T-cell (primary cell): ENCODE measurements at places on chromosomes 5 and 9. TPM values are rescaled to one million over a fixed set of nuclear protein-coding genes. Genes with fewer than 3 reads are reported as not detected.

The AIF1L gene
- total RNA-seq, result not detected

The SLCO4C1 gene
- total RNA-seq, result 0.43 TPM

The N4BP3 gene
- total RNA-seq, result 8.1 TPM

The BHMT gene
- total RNA-seq, result not detected

The NXNL2 gene
- total RNA-seq, result not detected

The HMCN2 gene
- total RNA-seq, result not detected

The IDNK gene
- 7.3 TPM for total RNA-seq

The CYSRT1 gene
- total RNA-seq, result 0.32 TPM

The BAAT gene
- total RNA-seq, result not detected

The ARL14EPL gene
- total RNA-seq, result not detected

The ARID3C gene
- not detected for total RNA-seq

The RECK gene
- total RNA-seq, result 8.9 TPM

GRCh38 chr9:4828761-4829160 lies 36.0 kb downstream of the RCL1 start:
- DNase-seq, result no peak

- no peak for DNase-seq
These were observed 1018.4 kb downstream of the TAF11L14 start for GRCh38 chr5:18652404-18653215.

GRCh38 chr5:55569513-55569865 lies 34.7 kb upstream of the PLPP1 start:
- DNase-seq, result no peak

- DNase-seq, result no peak
These were observed 257.1 kb downstream of the FBXL7 start for GRCh38 chr5:15757103-15757502.

- DNase-seq, result no peak
These were observed 67.4 kb downstream of the LIX1 start for GRCh38 chr5:97074859-97075489.

- DNase-seq, result peak; percentile 75
These were observed at the start of gene PKD2L2 for GRCh38 chr5:137888863-137889759. Gene PKD2L2, plus strand, starts transcription at chr5:137889457. Its CDS starts 35 bp downstream, at chr5:137889492.

DNA sequence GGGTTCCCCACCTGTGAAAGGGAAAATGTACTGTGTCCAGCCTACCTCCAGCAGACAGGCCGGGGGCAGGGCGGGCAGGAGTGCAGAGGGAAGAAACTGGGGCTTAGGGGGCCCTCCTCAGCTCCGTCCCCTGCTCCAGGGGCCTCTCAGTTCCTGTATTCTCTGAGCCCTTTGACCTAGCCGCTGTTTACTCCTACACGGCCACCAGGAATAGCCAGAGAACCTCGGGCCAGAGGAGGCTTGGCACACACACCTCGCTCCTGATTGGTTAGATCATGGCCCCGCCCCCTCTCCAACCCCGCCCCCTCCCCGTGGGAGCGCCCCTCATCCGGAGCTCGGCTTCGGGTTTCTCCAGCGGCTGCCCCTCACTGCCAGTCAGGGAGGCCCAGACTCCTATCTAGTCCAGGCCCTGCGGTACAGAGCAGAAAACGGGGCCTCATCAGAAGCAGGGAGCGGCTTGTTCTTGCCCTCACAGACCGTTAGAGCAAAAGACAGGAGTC lies 2.2 kb downstream of the ST6GALNAC6 start:
- DNase-seq, result no peak

GRCh38 chr5:133610489-133611356 lies 1.6 kb downstream of the FSTL4 start:
- DNase-seq, result peak; percentile 15

DNA sequence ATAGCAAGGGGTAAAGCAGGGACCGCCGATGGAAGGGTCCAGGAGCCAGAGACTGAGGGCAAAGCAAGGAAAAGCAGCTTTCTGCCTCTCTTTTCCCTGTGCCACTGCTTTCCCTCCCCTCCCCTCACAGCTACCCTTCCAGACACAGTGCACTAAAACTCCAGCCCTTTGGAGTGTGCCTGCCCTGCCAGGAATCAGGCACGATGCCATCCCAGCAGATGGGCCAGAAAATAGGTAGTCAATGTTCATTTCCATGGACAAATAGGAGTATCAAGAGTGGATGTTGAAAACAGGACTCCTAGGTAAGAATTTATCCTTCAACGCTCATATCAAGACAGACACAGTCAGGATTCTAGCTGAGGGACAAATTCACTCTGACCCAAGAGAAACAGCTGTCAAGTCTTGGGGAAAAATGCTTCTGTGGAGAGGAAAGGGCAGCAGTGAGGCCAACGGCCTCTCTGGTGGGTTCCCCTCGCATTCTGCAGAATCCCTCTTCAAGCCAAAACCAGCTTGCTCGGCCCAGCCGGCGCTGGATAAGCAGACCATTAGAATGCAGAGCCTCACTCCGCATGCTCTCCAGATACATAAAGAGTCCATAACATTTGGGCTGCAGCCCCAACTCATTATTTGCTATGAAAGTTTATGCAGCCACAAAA lies 138.0 kb downstream of the CAAP1 start:
- no peak for DNase-seq

DNA sequence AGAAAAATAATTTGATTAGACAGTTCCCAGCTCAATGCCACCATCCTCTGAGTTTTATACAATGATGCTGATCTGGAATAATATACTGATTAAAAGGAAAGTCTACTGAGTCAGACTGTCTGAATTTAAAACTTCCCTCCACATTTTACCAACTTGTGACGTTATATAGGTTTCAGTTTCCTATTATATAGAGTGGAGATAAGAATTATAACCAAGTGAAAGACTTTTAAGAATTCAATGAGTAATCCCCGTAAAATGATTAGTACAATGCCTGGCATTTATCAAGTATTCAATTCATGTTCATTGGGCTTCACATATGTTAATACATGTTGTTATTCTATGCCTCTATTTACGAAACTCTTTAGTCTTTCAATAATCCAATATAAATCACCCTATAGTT lies 166.0 kb downstream of the CDH9 start:
- DNase-seq, result no peak

DNA sequence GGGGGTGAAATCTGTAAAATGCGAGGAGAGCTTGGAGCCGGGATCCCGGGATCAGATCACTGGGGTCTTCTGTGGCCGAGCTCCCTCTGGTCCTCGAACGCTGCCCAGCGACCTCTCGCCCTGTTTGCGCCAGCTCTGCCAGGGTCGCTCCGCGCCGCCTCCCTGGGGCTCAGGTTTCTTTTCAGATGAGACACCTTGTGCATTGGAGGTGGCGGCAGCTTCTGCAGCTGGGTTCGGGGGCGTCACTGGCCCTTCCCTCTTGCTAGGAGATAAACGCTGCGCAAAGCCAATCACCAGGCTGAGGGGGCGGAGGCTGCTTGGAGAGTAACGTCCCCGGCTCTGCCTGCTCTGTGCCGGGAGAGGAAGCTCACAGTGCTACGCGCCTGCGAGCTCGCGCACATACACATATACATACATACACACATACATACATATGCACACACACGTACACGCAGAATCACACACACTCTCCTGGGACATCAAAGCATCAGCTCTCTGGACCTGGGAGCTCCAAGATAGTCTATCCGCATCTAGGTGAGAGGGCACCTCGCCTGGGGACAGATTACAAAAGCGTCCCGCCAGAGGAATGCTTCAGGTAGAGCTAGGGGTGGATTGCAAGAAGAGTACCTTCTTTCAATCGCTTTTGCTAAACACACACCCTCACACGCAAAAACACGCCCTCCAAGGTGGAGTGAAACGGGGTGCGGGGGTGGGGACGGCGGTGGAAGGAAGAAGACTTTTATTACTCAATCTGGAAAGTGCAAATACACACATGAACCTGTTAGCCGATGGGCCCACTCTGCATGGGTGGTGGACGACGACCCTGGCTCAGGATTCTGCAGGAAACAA lies at the start of gene ST8SIA4:
TSS of gene ST8SIA4 (minus strand) at position 244 of the 849 bp plus-strand sequence. CDS start 327 bp downstream, outside the sequence.
- peak; percentile 92 for DNase-seq

DNA sequence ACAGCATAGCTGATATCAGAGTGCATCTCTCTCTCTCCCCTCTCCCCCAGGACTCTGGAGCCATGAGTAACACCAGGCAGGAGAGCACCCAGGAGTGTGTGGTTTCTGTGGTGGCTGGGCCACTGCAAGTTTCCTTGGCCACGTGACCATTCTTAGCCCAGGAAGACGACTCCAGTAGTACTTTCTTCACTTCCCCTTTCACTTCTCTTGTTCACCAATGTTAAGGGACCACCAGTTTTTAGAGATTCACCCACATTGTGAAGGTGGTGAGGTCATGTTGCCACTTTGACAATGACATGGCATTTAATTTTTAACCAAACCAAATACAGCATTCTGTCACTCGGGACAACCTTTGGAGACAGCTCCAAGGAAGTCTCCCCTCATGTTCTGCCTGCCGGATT lies 17.9 kb upstream of the DAPK1 start:
- DNase-seq, result no peak

DNA sequence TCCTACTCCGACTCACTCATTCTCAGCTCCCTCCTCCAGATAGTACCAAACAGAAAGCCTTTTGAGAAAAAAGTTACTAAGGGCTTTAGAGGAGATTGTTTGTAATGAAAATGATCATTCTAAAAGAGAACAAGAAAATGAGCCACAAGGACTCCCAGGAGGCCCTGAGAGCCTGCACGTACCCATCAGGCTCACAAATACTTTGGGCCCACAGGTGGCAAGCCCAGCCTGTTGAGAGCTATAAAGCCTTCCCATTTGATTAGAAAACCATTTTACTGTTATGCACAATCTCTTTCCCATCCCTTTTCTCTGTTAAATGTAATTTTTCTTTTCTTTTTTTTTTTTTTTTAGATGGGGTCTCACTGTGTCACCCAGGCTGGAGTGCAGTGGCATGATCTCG lies 136.1 kb downstream of the LHFPL2 start:
- DNase-seq, result no peak

GRCh38 chr5:76908166-76908565 lies 44.7 kb upstream of the CRHBP start:
- no peak for DNase-seq

GRCh38 chr9:107466826-107467225 lies 22.7 kb downstream of the KLF4 start:
- DNase-seq, result no peak

GRCh38 chr5:143713047-143714003 lies 98.6 kb upstream of the HMHB1 start:
- DNase-seq, result no peak

GRCh38 chr5:173768891-173769290 lies 119.3 kb upstream of the CPEB4 start:
- no peak for DNase-seq

GRCh38 chr5:141494761-141495452 lies 6.0 kb downstream of the PCDHGC5 start:
- DNase-seq, result no peak
